ENCODE measurements at places on chromosomes 6 and 20.

GRCh38 chr6:149938571-149939355 is 3.1 kb upstream of the ULBP2 start:
- no peak for DNase-seq

DNA sequence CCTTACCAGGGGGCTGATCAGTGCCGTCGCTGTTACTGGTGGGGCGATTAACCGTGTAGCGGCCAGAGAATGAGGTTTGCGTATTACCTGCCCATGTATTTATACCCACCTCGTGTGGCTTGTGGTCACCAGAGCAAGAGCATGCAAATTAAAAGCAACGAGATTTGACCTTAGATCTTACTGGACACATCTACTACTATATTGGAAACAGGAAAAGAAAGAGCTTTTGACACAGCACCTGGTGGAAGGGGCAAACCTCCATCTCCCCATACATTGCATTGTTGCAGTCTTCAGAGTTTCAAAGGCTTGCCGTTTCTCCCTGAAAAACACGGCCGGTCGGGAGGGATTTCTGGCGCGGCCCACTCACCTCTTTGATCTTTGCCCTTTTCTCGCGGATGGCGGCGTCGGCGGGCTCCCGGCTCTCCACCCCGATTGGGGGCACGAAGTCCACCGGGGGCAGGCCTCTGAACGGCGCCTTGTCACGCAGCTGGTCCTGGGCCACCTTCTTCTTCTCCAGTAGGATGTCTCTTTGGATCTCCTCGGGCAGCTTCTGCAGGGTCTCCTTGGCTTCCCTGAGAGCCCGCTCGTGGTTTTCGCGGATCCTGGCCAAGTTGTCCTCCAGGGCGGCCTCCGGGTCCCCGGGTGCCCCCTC is 1.3 kb downstream of the MAN1A1 start:
- peak; percentile 40 for DNase-seq

DNA sequence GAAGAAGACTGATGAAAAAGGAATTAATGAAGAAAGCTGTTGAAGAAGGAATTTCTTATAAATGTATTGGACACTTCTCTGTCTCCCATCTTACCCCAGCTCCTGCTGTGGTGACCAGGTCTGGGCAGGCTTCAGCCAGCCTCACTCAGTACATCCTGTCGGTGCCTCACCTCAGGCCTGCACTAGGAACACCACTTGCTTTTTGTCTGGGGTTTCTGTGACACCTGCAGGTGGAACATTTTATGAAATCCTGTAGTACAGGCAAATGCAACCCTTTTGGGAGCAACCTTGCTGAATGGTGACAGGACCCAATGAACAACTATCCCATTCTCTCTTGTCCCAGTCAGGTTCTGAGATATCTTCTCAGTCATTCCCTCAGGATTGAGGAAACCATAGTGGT is 129.7 kb downstream of the PRDM13 start:
- no peak for DNase-seq

- no peak for DNase-seq
Observed at GRCh38 chr6:56689663-56690062, 47.0 kb upstream of the DST start.

DNA sequence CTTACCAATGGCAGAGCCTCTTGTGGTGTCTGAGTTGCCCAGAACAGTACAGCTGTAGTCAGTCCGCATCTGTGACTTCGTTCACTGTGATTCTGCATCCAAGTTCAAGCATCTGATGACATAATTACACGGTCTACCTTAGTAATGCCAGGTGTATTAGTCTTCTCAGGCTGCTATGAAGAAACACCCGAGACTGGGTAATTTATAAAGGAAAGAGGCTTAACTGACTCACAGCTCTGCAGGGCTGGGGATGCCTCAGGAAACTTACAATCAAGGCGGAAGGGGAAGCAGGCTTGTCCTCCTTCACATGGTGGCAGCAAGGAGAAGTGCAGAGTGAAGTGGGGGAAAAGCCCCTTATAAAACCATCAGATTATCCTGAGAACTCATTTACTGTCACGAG is 163.9 kb upstream of the SULF2 start:
- DNase-seq, result no peak

- peak; percentile 31 for DNase-seq
Observed at GRCh38 chr20:53581444-53582250, 12.0 kb downstream of the ZNF217 start.

GRCh38 chr6:132279592-132280139 is 121.6 kb downstream of the MOXD1 start:
- DNase-seq, result peak; percentile 59

GRCh38 chr20:16261733-16262273 is 311.4 kb downstream of the KIF16B start:
- no peak for DNase-seq

All from ovary (tissue), 10 donors.